ENCODE measurements at places on chromosomes 5 and 9.

- no peak for DNase-seq
Measured at GRCh38 chr5:39447059-39447458, 22.3 kb upstream of the DAB2 start.

GRCh38 chr9:135306699-135307098 lies 172.9 kb upstream of the PPP1R26 start:
- no peak for DNase-seq

GRCh38 chr9:88803546-88804253 lies 187.6 kb upstream of the S1PR3 start:
- DNase-seq: peak; percentile 45

GRCh38 chr9:29555502-29555901 lies 1982.2 kb upstream of the C9orf72 start:
- peak; percentile 26 for DNase-seq

DNA sequence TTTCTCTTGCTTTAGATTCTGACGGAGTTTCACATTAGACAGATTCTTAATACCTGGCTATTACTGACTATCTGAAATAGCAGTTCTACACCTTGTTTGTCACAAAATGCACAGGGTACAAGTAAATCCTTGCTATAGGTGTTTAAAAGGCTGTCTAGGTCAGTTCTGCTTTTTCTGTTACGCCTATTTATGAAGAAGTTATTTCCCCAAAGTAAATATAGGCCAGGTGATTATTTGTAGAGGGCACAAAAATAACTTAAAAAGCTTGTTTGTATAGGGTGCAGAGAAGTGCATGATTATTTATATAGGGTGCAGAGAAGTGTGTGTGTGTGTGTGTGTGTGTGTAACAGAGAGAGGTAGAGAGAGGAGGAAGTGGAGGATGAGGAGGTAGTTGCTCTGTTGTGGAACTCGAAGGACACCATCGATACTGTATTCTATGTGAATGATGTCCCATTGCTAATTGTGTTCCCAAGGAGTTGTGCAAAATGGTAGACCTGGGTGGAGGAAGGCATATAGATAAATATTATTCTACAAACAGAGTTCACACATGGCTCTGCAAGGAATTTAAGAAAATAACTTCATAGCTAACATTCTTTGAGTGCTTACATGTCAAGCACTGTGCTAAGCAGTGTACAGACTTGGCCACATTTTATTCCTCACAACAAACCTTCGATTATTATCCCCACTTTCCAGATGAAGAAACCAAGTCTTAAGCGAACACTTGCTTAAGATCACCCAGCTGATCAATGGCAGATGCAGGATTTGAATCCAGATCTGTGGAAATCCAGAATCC lies 96.3 kb upstream of the EQTN start:
- DNase-seq: peak; percentile 30

DNA sequence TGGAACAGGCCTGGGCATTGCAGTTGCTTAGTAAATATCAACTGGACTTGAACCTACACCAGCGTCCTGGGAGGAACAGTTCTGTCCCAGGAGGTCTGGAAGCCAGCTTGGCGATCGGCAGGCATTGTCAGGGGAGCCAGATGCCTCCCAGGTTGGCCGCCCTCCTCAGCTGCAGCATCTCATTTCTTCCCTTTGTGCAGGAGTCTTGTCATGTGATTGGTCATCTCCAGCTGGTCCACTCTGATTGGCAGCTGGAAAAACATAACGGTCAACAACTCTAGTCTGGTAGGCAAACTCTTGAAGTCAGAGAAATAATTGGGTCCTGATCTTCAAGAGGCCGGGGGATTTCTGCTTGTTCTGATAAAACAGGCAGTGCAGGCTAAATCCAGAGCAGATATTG lies 29.6 kb upstream of the NCS1 start:
- no peak for DNase-seq

DNA sequence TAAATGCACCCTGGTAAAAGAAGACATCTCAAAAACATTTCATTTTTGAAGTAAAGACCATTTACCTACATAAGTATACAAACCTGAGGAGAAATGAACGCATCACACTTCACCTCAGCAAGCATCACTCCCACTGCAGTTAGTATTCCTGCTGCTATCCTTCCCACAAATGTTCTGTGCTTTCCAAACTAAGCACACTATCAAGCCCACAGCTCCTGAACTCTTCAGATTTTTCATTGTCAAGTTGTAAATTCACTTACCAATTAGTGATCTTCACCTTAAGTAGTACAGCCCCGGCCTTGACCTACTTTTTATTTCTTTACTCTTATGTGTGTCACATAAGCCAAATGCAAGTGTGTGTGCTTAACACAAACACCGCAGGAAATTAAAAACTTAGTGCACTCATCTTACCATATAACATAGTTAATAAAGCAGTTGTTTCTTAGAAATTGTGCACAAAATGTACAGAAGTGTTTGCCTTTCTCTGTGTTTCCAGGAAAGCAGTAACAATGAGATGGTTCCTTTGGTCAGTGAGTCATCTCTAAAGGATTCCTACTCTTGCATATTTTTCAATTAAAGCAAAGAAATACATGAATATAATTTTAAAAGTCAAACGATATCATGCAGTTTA lies 169.4 kb downstream of the APBA1 start:
- peak; percentile 34 for DNase-seq

- no peak for DNase-seq
Measured at GRCh38 chr5:66362687-66363086, 218.6 kb downstream of the SREK1 start.

DNA sequence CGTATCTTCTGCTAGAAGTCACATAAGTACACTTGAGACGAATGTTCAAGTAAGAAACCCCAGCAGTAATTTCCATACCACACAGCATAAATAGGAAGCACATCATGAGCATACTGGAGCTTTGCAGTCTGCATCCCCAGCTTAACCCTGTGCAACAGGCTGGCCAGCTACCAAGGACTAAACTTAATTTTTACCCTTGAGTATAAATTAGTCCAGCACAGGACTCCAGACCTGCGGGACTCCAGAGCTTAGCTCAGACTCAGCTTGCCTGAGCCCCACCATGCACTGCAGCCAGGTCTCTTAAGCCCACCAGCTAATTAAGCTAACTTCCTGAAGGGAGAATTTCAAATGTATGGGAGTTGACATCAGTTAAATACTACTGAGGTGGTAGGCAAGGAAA lies 491.0 kb downstream of the ARHGEF28 start:
- DNase-seq: no peak

- peak; percentile 27 for DNase-seq
Measured at GRCh38 chr5:18333841-18334240, 699.6 kb downstream of the TAF11L14 start.

GRCh38 chr9:101165131-101165530 lies 136.6 kb downstream of the PLPPR1 start:
- no peak for DNase-seq

DNA sequence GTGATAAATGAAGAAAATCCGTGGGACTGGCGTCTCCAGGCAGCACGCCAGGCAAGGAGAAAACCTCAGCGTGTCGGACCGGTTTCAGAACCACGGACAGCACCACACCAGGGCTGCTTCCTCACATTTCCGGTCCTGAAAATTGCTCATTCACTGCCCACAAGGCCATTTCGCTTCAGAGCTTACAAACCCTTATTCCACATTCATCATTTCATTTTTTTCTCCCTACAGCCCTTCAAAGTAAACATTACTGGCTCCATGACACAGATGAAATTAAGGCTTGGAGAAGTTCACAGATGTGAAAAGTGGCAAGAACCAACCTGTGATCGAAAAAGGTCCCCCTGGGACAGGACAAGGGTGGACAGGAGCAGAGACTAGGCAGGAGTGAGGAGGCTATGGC lies 1.5 kb upstream of the GPRIN1 start:
- peak; percentile 93 for DNase-seq

DNA sequence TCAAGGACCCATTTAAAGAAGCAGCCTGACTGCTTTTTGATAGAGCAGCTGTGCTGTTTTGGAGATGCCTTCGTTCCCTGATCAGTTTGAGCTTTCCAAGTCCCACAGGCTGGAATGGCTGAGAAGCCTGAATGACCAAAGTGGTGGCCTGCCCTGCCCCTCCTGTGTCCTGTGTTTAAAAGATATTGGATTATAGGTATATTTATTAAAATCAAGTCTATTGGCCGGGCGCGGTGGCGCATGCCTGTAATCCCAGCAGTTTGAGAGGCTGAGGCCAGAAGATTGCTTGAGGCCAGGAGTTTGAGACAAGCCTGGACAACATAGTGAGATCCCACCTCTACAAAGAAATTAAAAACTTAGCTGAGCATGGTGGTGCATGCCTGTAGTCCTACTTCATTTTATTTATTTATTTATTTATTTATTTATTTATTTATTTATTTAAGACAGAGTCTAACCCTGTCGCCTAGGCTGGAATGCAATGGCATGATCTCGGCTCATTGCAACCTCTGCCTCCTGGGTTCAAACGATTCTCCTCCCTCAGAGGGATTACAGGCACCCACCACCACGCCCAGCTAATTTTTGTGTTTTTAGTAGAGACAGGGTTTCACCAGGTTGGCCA lies 87.7 kb downstream of the CACNA1B start:
- no peak for DNase-seq

- no peak for DNase-seq
Measured at GRCh38 chr5:178433273-178433775, 156.9 kb downstream of the COL23A1 start.

GRCh38 chr9:130446101-130446861 lies 1.5 kb downstream of the ASS1 start:
- peak; percentile 94 for DNase-seq

DNA sequence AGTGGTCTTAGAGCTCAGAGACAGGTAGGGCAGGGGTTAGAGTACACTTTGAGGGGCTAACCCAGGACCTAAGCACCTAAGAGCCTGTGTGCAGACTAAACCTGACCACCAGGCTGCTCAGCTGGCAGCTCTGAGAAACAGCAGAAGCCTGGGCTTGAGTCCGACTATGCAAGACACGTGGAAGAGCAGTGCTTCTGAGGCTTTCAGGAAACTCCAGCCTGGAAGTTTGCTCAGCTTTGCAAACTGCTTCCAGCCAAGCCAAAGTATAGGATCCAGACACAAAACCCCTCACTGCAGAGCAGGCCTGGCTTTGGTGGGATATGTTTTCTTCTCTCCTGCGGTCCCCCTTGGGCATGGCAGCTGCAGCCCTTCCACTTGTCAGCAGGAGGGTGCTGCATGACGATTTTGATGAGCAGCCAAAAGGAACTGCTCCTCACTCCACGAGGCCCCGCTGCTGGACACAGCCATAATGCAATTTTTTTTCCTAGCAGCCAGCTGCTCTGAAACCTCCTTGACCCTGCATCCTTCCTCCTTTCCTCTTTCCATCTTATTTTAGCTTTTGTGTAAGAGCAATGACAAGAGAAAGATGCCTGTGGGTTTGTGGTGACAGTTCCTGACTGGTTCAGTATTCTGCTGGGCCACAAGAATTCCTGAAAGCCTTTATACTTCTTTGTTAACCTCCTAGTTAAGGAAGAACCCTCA lies 123.1 kb downstream of the LIFR start:
- peak; percentile 97 for DNase-seq

- no peak for DNase-seq
Measured at GRCh38 chr9:136299116-136299515, 4.8 kb downstream of the CCDC187 start.

- DNase-seq: no peak
Measured at GRCh38 chr9:117682955-117683710, 21.1 kb upstream of the TLR4 start.

GRCh38 chr5:177357459-177358351 lies at the start of gene RGS14:
RGS14 (plus strand) TSS chr5:177357924; CDS start chr5:177358025, 101 bp downstream.
- peak; percentile 71 for DNase-seq

- DNase-seq: no peak
Measured at GRCh38 chr9:93683331-93684134, 107.1 kb downstream of the PHF2 start.

DNA sequence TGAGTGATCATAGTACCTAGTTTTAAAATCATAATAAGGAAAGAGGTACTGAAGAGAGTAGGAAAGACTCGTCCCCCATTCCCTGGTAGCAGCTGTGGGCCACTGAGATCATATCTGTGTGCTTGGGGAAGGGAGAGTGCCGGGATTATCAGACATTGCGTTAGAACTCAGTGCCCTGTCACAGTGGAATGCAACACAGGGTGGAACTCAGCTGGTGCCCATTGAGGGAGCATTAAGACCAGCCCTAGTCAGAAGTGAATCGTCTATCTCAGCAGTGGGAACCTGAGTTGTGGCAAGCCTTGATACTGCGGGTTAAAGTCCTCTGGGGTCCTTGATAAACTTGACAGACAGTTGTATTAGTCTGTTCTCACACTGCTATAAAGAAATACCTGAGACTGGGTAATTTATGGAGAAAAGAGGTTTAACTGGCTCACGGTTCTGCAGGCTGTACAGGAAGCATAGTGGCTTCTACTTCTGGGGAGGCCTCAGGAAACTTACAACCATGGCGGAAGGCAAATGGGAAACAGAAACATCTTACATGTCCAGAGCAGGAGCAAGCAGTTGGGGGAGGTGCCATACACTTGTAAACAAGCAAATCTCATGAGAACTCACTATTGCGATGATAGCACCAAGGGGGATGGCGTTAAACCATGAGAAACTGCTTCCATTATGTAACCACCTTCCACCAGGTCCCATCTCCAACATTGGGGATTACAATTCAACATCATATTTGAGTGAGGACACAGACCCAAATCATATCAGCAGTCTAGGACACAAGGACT lies 33.1 kb downstream of the NDUFAF2 start:
- DNase-seq: no peak

DNA sequence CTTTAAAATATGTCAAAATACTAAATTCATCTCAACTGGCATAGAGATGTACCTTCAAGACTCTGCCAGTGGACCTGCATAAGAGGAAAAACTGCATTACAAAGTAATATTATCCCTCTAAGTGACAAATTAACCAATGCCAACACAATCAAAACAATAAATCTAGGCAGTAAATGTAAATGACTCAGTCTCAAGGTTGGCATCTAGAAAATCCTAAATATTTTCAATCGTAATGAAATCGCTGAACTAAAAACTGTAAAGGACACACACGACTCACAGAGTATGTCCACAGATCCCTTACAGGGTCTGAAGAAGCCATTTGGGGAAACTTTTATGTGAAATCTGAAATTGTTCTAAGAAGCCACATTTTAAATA lies 31.2 kb downstream of the ERMP1 start:
- no peak for DNase-seq

GRCh38 chr9:128116104-128117083 lies 11.1 kb downstream of the PTGES2 start:
- no peak for DNase-seq

DNA sequence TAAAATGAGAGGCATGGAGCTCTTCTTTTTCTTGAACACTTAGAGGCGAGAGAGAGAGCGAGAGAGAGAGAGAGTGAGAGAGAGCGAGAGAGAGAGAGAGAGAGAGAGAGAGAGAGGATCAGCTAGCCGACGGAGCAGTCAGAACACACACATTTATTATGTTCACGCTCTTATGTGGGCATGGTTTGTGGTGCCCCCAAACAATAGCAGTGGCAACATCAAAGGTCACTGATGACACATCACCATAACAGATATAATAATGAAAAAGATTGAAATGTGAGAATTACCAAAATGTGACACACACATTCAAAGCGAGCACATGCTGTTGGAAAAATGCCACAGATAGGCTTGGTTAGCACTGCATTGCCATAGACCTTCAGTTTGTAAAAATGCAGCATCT lies 116.1 kb downstream of the KDM4C start:
- peak; percentile 63 for DNase-seq

DNA sequence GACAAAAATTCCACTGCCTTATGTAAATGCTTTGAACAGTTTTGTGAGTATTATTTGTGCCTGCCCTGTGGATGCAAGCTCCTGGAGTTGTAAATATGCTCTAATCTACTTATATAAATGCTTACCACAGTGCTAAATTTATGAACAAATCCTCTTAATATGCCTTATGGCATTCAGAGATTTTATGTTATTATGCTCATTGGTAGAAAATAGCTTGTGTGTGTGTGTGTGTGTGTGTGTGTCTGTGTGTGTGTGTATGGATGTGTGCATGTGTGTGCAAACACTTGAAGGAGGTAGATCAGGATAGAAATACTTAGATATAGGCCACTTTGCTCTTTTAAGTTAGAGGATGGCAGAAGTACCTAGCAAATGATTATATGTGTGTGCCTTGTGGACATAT lies 253.9 kb downstream of the TAF11L14 start:
- no peak for DNase-seq
